AG20443 (cell line): ENCODE measurements at places on chromosomes 12 and 14.
A peak's percentile ranks its signal among the peaks of the same experiment; 100 is the strongest.

DNA sequence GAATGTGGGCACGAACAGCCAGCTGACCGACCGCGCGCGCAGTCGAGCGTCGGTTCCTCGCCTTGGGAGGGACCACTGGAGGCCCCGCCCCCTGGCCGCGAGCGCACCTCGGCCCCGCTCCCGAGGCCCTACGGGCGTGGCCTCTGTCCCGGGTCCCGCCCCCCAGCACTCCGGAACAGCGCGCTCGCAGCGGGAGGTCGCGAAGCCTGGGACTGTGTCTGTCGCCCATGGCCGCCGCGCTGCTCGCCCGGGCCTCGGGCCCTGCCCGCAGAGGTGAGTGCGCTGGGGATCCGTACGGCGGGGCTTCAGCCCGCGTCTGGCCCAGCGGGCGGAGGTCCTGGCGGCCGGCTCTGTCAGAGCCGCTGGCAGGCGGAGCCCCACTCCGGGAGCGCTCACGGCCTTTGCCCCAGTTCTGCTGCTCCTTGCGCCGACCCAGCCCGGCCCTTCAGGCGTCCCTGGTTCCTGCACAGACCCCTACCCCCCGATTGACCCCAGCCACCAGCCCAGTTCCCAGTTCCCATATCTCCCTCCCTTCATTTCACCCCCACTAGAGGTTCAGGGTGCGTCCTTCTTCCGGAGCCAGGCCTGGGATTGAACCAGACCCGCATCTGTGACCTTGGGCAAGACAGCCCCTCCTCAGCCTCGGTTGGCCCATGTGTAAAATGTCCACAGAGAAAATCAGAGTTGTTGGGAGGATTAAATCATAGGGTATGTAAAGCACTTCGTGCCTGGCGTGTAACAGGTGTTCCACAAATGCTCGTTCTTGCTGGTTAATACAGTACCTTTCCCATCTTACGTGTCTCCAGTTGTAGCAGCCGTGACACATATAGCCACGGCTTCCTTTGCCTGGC is at the start of gene ACADS:
ACADS (plus strand) TSS at position 168 of the 851 bp plus-strand sequence; CDS start at position 228, 60 bp downstream.
- peak; percentile 99 for DNase-seq

DNA sequence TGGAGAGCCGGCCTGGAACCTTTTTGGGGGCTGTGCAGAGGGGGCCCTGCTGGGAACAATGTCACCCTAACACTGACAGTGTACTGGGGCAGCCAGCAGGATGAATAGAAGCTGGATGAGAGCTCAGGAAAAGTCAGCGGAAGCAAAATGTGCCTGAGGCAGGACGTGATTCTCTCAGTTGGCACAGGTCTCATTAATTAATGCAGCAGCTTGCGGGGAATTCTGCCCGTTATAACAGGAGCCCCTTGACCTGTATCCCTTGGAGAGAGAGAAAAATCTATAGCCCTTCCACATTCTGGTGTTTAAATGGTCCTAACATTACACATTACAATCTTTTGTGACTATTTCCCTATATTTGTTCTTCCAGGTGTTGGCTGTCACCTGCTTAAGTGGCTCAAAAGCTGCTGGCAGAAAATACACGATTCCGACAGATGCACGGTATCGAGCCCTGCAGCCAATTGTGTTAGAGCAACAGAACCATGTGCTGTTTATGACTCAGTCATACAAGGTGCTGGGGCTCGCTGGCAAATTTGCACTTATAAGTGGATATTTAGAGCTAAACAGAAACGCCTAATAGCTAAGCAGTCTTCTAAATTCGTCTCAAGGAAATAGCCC is 854.7 kb downstream of the AACS start:
- DNase-seq = no peak

GRCh38 chr12:75742961-75743360 is 231.6 kb upstream of the KRR1 start:
- no peak for DNase-seq

- peak; percentile 21 for DNase-seq
Observed at GRCh38 chr12:80268924-80269749, 169.8 kb downstream of the OTOGL start.

- DNase-seq = no peak
Observed at GRCh38 chr12:132720606-132721345, 10.1 kb downstream of the PGAM5 start.

DNA sequence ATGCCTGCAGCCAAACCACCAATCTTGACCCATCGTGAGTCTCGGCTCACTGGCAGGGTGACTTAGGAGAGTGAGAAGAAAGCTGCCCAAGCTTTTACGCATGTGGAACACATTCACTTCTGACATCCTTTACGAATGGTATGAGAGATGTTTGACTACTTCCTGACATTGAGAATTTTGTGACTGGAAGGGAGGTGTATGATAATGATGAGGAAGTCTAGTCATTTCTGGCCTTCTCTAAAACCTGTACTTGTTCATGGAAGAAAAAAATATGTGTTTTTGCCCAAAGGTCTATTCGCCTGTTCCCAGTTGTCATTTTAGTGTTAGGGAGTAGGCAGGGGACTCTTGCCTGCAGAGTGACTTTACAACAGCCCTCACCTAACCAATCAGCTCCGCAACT is 227.2 kb upstream of the ATP2B1 start:
- DNase-seq = no peak

DNA sequence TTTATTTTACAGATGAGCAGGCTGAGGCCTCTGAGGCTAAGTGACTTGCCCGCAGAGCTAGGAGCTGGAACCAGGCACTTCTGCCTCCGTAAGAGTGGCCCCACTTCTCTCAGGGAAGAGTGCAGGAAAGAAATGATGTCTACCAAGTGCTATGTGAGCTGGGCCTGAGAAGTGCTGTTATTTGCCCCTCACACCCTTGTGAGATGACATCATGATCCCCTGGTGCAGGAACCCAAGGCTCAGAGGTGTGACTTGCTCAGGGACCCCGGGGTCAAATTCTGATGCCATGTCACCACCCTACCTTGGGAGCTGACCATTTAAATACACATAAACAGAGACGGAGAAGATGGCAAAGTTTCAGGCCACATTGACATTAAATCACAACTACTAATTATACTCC is 63.7 kb upstream of the DDX11 start:
- no peak for DNase-seq

DNA sequence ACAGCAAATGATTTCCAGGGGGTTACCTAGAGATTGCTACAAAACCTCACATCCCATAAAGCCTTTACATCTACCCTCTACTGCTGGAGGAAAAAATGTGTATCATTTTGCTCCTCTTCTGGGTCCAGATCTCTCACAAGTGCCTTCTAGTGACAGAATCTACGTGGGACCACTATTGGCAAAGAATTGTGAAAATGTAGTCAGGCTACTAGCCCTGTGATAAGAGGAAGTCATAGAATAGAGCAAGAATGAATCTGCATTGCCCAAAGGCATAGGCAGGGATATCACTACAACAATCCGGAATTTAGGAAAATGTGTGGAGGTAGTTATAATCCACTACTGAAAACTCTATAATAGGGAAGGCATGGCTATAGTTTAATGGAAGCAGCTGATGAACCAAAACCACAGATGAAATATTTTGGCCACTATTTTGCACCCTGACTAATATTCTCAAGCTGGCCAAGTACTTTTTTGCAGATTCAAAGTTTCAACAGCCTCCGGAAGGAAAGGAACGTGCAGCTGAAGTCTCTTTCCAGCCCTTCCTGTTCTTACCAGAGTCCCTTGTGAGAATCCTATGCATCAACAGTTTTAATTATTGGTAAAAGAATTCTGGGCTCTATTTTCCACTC is 176.8 kb downstream of the PHLDA1 start:
- peak; percentile 72 for DNase-seq

DNA sequence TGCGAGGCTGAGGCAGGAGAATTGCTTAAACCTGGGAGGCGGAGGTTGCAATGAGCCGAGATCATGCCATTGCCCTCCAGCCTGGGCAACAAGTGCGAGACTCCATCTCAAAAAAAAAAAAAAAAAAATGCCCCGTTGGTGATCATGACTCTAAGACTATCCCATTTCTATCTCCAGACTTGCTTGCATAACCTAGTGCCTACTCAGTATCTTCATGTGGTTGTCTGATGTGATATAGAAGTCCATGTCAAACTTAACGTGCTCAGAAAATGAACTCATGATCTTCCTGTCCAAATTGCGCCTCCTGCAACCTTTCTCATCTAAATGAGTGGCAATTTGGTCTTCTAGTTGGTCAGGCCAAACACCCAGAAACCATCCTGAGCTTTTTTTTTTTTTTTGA is 4.7 kb upstream of the TSFM start:
- DNase-seq = no peak

DNA sequence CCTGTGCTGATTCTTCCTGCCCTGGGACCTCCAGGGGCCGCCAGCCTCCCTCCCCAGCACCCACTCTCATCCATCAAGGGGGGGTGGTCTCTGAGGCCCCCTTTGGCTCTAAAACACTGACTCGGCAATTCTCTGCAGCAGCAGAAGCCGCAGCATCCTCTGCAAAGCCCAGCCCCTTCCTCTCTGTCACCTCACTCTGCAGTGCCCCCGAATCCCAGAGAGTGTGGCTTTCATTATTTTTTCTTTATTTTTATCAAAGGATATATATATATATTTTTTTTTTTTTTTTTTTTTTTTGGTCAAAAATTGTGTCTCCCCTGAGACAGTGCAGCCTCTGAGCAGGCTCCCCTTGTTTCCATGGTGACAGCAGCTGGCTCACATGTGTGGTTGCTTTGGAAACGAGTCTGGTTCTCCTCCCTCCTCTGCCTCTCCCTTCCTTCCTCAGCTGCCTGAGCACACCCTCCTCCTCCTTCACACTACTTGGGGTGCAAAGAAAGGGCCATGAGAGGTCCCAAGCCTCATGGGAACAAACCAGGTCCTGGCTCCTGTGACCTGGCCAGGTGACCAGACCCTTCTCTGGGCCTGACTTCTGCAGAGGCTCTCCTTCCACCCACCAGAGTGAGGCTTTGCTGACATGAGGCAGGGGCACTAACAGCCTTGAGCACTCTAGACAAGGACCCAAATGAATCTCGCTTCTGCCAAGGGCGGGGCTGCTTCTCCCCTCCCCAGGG is 100.5 kb downstream of the LRRC74A start:
- peak; percentile 89 for DNase-seq

GRCh38 chr12:57822392-57823130 is 4.0 kb upstream of the AVIL start:
- no peak for DNase-seq
